Body of pancreas (tissue), 4 donors: ENCODE measurements at places on chromosomes 1 and 21. TPM values are rescaled to one million over a fixed set of nuclear protein-coding genes. Genes with fewer than 3 reads are reported as not detected.

DNA sequence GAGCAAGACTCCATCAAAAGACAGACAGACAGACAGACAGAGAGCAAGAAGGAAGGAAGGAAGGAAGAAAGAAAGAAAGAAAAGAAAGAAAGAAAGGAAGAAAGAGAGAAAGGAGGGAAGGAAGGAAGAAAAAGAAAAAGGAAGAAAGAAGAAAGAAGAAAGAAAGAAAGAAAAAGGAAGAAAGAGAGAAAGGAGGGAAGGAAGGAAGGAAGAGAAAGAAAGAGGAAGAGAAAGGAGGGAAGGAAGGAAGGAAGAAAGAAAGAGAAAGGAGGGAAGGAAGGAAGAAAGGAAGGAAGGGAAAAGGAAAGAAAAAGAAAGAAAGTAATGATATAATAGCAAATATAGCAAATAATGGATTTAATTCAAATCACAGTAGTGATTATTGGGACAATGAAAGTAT, 32.7 kb downstream of the CHML start:
- no peak for DNase-seq

DNA sequence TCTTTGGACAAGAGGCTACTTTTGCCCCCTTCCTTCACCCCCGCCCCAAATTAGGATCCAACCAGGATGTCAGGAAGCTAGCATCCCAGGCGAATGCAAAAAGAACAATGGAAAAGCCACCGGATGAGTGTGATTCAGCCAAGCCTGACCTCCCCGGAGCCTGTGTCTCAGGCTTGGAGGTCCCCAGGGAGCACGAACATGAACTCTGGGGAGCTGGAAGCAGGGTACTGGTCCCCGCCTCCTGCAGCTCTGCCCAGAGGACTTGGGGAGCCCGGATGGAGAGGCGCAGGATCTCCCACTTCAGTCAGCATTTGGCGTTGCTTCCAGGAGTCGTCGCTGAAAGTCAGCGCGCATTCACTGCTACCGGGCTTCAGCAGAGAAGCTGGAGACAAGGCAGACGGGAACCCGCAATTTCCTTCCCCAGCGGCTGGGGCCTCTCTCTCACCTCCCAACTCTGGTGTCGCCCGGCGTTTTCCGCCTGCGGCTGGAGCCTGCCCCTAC, 1.8 kb upstream of the TBX15 start:
- no peak for DNase-seq

DNA sequence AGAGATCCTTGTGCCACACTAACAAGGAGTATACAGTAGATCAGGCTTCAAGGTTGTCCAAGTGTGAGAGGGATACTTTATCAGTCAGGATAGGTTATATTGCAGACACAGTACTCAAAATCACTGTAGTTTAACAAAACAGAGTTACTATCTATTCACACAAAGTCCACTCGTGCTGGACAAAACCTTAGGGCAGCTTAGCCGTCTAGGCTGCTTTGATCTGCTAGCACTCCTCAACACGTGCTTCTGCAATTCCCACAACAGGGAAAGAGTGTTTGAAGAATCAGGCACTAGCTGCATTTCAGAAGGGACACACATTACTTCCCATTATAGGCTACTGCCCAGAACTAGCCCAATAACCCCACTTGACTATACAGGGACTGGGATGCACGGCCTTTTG, 39.5 kb downstream of the MEF2D start:
- no peak for DNase-seq

The IL20 gene
- not detected for total RNA-seq

DNA sequence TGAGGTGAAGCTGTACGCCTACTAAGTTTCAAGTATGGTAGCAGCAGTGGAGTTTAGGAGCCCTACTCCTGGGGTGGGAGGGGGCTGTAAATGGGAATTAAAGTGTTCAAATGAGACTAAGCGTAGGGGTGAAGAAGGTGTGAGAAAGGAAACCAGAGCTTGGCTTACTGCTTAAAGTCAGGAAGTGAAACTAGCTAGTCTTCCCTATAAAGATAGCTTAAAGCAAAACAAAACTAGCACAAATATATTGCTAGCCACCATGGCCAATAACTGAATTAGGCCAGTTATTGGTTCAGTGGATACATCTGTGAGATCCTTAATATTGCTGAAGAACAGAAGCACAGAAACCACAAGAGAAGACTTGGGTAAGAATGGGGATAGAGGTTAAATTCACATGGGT, 492.2 kb upstream of the PKN2 start:
- DNase-seq = no peak

The DDAH1 gene
- 11.2 TPM for total RNA-seq

GRCh38 chr1:116323491-116323890, 49.6 kb upstream of the ATP1A1 start:
- no peak for DNase-seq

The RCOR3 gene
- total RNA-seq = 76.8 TPM

The BARHL2 gene
- not detected for total RNA-seq

The EVA1C gene
- total RNA-seq = 16.5 TPM

GRCh38 chr1:32465578-32465933, 684 bp downstream of the ZBTB8B start:
- DNase-seq = no peak

- DNase-seq = no peak
These were observed 52.4 kb downstream of the MAP3K21 start for GRCh38 chr1:233379869-233380438.

The GNB1 gene
- 71.3 TPM for total RNA-seq

GRCh38 chr1:189496768-189497167, 980.9 kb downstream of the BRINP3 start:
- no peak for DNase-seq

DNA sequence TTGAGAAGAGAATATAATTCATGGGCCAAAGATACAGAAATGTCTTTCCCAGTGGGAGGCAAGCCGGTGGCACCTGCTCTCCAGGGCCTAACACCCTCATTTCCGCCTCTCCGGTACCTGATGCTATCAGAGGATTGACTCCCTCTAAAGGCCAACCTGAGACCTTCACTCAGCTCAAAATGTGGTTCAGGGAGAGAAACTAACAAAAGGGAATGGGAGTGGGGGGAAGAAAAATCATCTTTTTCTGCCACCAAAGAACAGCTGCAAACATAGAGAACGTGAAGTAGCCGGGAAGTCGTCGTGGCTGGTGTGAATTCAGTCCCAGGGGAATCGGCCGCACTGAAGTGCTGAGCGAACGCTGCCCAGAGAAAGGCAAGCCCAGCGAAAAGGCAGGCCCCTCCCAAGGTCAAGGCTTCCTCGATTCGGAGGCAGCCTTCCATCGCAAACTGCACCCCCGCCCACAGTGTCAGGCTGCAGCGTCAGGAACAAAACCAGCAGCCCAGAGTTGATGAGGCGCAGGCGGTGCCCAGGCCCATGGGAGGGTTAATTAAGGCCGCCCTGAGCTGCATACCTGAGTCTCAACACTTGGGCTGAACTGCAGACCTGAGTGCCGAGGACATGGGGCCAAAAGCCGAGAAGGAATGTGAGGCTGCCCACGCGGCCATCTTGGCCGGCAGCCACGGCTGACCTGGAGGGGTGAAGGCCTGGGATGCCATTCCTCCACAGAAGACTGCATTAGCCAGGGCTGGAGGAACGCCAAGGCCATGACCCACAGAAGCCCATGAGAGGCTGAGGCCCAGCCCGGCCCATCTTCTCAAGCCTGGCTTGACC, 160.2 kb downstream of the PSMG1 start:
- DNase-seq = peak; percentile 67

- no peak for DNase-seq
These were observed 1.6 kb downstream of the PALMD start for GRCh38 chr1:99647490-99647889.

DNA sequence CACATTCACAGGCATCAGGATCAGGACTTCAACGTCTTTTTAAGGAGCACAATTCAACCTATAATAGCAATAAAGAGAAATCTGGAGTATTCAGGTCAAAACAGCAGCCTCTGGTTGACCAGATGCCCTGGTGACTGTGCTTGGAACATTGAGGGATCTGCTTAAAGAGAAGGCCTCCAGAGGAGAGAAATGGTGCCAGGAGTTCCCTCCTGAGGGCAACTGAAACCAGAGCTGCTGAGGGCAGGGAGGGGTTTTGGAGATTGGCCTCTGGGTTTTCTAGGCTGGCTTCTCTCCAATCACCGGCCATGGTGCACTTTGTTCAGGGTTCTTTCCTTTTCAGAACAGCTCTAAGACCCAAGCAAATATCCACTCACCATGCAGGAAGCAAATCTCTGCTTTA, 190.7 kb upstream of the KIAA0040 start:
- no peak for DNase-seq

DNA sequence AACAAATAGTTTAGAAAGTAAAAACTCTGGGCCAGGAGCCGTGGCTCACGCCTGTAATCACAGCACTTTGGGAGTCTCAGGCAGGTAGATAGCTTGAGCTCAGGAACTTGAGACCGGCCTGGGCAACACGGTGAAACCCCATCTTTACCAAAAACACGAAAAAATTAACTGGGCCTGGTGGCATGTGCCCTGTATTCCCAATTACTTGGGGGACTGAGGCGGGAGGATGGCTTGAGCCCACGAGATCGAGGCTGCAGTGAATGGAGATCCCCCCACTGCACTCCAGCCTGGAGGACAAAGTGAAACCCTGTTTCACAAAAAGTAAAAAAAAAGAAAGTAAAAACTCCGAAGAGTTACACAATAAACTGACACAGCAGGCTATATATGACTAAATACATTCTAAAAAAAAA, 10.6 kb downstream of the CEP170 start:
- no peak for DNase-seq

GRCh38 chr1:186841599-186841998, 12.8 kb downstream of the PLA2G4A start:
- DNase-seq = no peak

DNA sequence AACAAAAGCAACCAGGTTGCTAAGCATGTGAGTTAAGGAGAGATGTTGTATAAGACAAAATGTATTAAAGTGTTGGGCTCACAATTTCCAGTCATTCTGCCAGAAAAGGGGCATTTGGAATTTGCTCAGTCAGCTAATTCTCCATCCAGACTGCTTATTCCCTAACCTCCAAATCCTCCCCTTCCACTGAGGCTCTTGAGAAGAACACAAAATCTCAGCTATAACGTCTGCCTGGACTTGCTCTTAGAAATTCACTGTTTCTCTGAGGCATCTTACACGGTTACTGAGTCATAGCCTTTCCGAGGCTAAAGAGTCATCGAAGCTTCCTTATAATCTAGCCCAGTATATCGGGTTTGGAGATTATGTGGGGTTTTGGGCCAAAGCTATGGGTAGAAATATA, 548.2 kb upstream of the ADGRL4 start:
- no peak for DNase-seq

- no peak for DNase-seq
These were observed 9.1 kb downstream of the PLOD1 start for GRCh38 chr1:11943619-11944018.
